Fibroblast of pulmonary artery (primary cell): ENCODE measurements at places on chromosomes 6 and 20.

GRCh38 chr6:82364087-82365015 lies 734 bp downstream of the TPBG start:
- peak; percentile 69 for DNase-seq

- no peak for DNase-seq
These were observed 15.2 kb upstream of the GDAP1L1 start for GRCh38 chr20:44231713-44232468.

DNA sequence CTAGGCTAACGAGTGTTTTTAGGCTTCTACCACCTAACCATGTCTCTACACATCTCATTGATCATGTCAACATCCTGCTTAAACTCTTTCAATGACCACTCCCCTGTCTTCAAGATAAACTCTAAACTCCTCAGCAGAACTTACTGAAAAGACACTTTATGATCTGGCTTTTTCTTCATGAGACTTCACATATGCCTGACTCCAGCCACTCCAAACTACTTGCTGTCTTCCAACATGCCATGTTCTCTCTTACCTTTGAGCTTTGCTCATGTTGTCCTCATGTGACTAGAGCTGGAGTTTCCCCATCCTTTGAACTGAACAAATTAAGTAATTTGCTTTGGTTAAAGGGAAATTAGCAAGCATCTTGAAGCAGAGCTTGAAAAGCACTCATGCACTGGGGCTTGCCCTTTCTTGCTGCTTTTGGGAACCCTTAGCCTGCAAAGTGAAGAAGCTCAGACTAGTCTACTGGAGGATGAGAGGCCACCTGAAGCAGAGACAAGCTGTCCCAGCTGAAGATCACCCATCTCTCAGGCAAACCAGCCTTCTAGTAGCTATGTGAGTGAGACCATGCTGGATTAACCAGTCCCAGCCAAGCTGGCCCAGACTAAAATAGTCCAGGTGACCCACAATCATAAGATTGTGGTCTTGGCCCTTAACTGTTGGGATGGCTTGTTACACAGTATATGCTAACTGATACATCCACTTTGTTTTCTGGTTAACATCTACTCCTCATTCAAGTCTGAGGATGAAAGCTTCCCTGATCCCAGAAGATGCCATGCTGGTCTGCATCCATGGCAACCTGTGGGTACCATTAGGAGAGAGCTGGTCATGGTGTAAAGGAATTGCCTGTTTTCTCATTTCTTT lies 235.8 kb downstream of the GMPR start:
- DNase-seq = no peak

GRCh38 chr20:10415013-10415650 lies 18.9 kb downstream of the MKKS start:
- peak; percentile 53 for DNase-seq

- DNase-seq = no peak
These were observed 263.0 kb downstream of the CDC5L start for GRCh38 chr6:44650495-44650894.

GRCh38 chr6:53756396-53756795 lies 38.4 kb upstream of the LRRC1 start:
- DNase-seq = no peak

DNA sequence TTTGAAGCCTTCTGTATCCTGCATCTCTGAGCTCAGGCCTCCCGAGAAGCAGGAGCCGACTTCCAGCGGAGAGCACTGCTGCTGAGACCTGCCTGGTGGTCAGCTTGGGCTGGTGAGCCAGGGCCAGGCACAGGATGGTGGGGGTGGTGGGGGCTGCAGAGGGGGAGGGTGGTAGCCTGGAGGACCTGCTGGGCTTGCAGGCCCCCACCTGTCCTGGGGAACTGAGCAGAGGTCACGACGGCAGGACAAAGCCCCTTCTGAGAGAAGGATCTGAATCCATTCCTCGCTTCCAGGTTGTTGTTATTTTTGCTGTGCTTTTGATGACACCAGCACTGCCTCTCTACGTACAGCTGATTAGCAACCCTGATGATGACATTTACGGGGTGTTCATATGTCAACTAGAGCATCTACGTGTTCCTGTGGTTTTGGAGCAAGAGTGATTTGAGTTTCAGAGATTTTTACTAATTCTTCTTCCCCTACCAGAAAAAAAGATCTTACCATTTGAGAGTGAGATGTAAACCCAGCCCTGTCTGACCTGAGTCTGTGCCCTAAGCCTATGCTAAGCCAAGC lies 35.7 kb upstream of the CD93 start:
- DNase-seq = no peak

DNA sequence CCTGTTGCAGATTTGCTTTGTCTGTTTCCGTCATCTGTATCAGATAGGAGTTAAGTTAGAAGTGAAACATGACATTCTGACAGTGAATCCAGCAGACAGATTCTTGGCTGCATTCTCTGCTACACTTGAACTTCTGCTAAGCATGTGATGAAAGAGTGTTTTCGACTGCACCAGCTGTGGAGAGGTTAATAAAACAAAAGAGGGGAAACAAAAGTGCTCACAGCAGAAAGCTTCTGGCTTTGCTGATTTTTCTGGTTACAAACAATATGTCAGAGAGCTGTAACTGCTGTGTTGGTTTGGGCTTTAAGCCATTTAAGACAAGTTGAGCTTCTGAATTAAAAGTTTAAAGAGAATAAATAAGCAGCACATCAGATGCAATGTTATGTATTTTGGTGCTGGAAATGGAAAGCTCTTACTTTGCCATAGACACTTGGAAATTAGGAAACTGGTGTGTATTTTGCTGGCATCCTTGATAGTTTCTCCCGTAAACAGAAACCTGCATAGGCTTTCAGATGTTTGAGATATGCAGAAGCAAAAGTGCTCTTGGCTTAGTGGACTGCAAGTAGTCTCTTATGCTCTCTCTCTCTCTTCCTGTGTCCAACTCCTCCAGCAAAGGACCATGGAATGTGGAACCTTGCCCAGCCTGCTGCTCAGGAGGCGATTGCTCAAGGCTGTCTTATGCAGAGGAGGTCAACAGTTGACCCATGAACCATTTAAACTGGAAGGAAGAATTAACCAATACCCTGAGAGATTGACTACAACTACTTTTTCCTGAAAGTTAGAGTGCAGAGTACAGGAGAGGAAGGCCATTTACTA lies 104.9 kb downstream of the RPS12 start:
- DNase-seq = peak; percentile 96

DNA sequence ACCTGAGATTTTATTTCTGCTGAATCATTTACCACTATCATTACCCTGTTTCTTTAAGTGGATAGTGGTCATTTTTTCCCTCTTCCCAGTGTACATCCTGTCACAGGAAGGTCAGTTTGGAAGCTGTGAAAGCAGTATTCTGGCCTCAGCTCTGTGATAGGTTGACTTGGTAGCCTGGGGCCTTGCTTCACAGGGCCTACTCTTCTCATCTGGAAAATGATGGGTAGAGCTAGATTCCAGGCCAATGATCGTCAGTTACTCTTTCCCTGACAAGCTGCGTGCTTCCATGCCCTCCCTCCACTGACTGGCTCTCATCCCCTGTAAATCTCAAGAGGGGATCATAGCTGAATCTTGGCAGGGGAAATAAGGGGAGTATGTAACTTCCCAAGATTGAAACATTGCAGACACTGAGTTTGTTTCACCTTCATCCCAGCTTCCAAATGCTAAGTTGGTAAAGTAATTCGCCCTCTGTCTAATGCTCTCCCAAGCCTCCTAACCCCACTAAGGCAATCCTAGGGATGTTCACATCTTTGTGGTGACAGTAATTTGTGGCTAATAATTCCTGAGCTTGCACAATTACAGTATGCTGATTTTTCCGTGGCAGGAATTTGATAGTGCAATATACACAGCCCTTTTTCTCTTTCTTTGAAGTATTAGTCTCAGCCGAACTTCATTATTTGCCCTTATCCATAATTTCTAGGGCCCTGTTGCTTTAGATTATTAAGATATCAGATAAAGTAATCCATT lies 51.2 kb downstream of the VAPB start:
- DNase-seq = peak; percentile 37

GRCh38 chr6:163753430-163753829 lies 338.9 kb downstream of the QKI start:
- no peak for DNase-seq

DNA sequence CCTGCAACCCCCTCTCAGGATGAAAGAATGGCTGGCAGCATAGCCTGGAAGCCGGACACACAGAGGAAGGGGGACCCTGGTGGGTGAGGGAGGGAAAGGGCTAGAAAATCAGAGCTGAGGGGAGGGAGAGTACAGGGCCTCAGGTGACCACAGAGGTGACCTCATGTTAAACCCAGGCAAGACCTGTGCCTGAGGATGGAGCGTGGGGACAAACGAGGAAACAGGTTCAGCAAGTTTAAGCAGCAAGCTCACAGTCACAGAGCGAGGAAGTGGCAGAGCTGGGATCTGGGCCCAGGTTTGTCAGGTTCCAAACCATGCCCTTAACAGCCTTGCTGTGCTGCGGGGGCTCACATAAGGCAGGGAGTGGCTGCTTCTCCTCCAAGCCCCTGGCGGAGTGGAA lies 4.0 kb upstream of the BPI start:
- DNase-seq = no peak

GRCh38 chr6:36020154-36020553 lies 4.3 kb downstream of the SLC26A8 start:
- DNase-seq = no peak

DNA sequence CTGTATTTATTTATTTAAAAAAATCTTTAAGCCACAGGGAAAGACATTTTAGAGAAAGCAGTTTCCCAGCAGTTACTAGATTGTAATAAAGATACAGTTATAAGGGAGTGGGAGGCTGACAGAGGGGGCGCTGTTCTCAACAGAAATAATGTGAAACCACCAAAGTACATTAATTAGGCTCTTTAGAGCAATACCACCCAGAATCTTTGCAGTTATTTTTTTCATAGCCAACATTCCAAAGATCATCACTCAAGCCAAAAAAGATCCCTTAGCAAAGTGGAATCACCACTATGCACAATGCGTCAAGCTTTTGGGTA lies 331.3 kb upstream of the DEFB112 start:
- no peak for DNase-seq

DNA sequence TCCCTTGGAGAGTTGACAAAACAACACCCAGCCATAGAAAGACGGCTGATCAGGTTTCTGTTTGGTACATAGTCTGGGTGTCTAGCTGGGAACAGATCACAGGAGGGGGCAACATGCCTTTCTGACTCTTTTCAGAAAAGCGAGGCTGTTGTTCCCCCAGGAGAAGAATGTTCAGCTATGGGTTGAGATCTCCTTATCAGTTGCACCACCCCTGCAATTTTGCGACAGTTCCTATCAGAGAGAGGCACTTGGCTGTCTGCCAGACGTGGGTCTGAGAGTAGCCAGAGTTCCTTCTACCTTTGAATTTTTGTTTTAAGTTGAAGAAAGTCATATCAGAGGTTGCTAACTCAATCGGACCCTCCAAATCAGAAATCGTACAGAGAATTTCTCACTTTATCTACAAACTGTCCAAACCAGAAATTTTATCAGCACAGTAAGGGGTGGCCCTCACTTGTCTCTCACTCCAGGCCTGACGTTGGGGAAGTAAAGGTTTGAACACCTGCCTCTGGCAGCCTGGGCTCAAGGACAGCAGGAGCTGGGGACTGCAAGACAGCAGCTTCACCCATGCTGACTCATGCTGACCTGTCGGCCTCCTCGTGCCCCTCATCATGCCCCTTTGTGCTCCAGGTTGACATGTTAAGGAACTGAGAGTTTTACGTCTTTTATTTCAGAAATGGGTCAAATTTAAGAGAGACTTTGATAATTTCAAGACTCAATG lies 42.3 kb downstream of the TMC2 start:
- no peak for DNase-seq

DNA sequence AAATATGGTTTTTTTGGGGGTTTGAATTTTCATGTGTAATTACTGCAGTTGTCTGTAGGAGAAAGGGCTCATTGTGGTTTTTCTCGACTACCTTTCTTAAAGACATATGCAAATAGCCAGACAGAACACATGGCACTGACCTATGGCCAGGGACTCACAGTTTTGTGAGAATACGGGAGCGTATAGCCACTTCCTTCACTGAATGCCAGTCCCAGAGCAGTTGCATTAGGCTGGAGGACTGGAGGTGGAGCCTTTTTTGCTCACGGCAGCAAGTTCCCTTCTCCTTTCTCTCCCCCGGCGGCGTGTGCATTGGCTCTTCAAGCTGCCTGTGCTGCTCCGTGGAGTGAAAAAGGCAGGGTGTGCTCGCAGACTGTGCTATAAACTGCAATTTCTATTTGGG lies 114.9 kb downstream of the AKAP7 start:
- peak; percentile 63 for DNase-seq

- no peak for DNase-seq
These were observed 11.3 kb downstream of the ELMO2 start for GRCh38 chr20:46394872-46395760.

DNA sequence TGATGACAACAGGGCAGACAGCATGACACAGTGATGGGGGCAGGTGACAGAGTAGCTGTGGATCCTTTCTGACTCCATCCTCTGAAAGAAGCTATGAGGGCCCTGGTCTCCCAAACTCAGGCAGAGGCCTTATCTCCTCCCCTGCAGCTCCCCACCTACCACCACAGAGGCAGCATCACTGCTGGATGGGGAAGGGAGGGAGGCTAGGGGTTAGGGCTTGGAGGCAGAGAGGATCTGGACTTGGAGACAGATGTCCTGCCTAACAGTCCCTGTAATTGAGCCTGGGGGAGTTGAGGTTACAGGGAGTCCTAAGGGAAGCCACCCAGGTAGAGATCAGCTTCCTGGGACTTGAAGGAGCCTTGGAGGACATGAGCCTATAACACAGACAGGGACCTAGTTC lies 37.9 kb downstream of the FAM110A start:
- no peak for DNase-seq

DNA sequence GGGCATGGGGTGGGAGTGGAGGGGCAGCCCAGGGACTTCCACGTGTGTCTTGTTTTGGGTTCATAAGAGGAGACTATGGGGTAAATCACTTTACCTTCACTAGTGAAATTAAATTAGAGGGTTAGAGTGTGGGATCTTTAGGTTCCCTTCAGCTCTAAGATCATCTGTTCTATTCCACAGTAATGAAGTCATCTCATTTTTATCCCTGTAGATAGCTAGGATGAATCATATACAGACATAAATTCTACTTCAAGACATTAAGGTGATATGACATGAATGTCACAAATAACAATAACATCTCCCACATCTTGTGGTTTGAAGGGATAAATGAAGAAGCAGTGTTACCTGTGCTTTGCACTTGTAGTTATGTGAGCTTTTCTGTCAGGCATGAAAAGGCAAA lies 83.8 kb downstream of the ELOVL4 start:
- no peak for DNase-seq

GRCh38 chr20:63858393-63859165 lies 2.7 kb upstream of the ABHD16B start:
- DNase-seq = peak; percentile 83

DNA sequence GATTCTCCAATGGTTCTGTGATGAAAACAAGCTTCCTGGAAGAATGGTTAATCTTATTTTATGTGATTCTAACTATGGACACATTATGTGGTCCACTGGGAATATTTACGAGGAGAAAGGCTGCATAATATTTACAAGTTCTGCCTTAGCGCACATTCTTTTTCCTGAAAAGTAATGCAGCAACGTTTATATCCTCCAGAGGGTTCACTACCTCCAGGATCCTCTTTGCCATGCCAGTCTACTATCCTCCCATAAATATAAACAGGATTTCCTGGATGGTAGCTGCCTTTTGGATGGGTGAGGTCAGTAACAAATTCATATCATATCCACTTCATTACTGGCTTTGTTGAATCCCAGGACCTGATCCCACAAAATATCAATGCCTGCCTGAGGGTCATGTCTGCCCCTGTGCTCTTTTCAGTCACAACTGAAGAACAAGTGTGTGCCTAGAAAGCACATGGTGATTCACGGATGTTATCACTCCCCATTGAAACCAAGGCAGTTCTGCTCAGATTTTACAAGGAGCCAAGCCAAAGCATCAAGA lies 30.4 kb downstream of the ADGRF5 start:
- no peak for DNase-seq

GRCh38 chr20:46213946-46214823 lies 94.1 kb downstream of the CDH22 start:
- no peak for DNase-seq
